Activated CD8-positive, alpha-beta memory T cell treated with anti-CD3 and anti-CD28 coated beads for 36 hours (primary cell): ENCODE measurements at places on chromosomes 16 and 17. TPM values are rescaled to one million over a fixed set of nuclear protein-coding genes. Genes with fewer than 3 reads are reported as not detected.

Gene WFDC1
- total RNA-seq: not detected

Gene TBX2
- total RNA-seq: not detected

Gene ESRP2
- 0.27 TPM for total RNA-seq

Gene CHST5
- total RNA-seq: 0.27 TPM

Gene NUPR1
- not detected for total RNA-seq

Gene TBC1D3C
- 1.1 TPM for total RNA-seq

Gene OTOP2
- total RNA-seq: not detected

Gene ACAP1
- total RNA-seq: 234 TPM

Gene NOS2
- 0.04 TPM for total RNA-seq

Gene SPN
- 145 TPM for total RNA-seq

Gene ASPSCR1
- total RNA-seq: 28.8 TPM

Gene ADAP2
- 0.65 TPM for total RNA-seq

Gene FA2H
- total RNA-seq: not detected

Gene ELP5
- 107 TPM for total RNA-seq

Gene GAA
- total RNA-seq: 43.1 TPM

Gene YBX2
- 0.10 TPM for total RNA-seq

Gene SNAI3
- 2.3 TPM for total RNA-seq

Gene ZNF287
- total RNA-seq: 7.1 TPM

Gene PMM2
- 54.6 TPM for total RNA-seq

Gene ZSCAN10
- not detected for total RNA-seq

Gene DNAH3
- total RNA-seq: 0.02 TPM

Gene SPAG7
- total RNA-seq: 64.8 TPM

Gene KRTAP4-16
- not detected for total RNA-seq

Gene SOX8
- 0.63 TPM for total RNA-seq

Gene CSH1
- total RNA-seq: not detected

Gene PYY
- not detected for total RNA-seq

Gene SLC5A11
- not detected for total RNA-seq

Gene TMEM132E
- not detected for total RNA-seq

Gene NPIPB9
- total RNA-seq: 0.67 TPM

Gene ARHGAP23
- total RNA-seq: 0.27 TPM

Gene HBA2
- not detected for total RNA-seq

Gene DBNDD1
- total RNA-seq: 0.17 TPM

Gene CCL7
- not detected for total RNA-seq

Gene NOXO1
- total RNA-seq: 0.23 TPM

Gene NPW
- 18.1 TPM for total RNA-seq

Gene ZNRF1
- 13.0 TPM for total RNA-seq

Gene MRPL28
- 97.6 TPM for total RNA-seq

Gene PPY
- total RNA-seq: not detected

Gene PABPN1L
- not detected for total RNA-seq

Gene TP53TG3
- total RNA-seq: not detected

Gene MYH4
- not detected for total RNA-seq

Gene PRR29
- total RNA-seq: 0.59 TPM

Gene ALOX12B
- 1.7 TPM for total RNA-seq

Gene SPEM3
- total RNA-seq: not detected

Gene KRT39
- total RNA-seq: not detected

Gene ZNF319
- total RNA-seq: 9.5 TPM

Gene KRT26
- total RNA-seq: not detected

Gene MEFV
- total RNA-seq: 0.19 TPM
